ENCODE measurements at places on chromosomes 7 and 10.

GRCh38 chr10:77387247-77387646 is 250.4 kb downstream of the KCNMA1 start:
- DNase-seq: no peak

- DNase-seq: no peak
These were observed 8.7 kb upstream of the PLXNA4 start for GRCh38 chr7:132584796-132585494.

DNA sequence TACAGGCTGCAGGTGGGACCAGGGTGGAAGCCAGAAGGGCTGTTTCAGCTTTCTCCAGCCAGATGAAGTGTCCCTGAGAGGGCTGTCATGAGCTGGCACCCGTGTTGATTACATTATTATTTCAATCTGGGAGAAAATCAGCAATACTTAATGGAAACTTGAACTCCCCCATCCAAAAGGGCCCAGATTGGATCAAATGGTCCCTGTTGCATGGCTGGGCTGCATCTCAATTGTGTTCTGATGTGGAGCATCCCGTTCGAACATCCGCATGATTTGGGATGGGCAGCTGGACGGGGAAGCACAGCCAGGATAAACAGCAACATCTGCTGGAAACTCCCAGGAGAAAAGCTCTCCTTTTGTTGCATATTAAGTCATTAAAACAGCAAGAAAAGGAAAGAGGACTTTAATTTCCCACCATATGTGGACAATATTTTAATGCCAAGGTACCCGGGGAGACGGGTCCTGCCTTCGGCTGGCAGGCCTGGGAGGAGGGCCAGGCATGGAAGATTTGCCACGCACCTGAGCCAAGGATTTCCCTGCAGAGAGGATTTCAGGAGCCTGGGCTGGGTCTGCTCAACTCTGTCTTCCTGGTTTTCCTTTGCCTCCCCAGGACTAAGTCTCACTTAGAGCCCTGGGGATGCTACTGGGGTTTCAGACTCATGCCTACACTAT is 52.4 kb downstream of the NPTX2 start:
- DNase-seq: no peak

DNA sequence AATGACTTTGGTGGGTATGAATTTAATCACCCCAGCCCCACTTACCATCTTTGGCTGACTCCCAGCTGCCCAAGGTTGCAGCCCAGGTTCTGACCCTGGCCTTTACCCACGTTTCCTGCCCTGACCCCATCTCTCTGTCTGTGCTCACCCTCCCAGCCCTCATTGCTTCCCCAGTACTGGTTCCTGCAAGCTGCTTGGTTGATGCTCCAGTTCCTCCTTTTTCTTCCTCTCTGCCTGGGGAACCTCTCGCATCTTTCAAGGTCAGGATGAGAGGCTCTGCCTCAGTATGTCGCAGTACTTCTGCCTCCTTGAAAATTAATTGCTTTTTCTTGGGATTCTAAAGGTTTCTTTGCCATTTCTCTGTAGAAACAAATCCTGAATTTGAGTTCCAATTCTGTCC is 263.8 kb upstream of the ZNF32 start:
- no peak for DNase-seq

DNA sequence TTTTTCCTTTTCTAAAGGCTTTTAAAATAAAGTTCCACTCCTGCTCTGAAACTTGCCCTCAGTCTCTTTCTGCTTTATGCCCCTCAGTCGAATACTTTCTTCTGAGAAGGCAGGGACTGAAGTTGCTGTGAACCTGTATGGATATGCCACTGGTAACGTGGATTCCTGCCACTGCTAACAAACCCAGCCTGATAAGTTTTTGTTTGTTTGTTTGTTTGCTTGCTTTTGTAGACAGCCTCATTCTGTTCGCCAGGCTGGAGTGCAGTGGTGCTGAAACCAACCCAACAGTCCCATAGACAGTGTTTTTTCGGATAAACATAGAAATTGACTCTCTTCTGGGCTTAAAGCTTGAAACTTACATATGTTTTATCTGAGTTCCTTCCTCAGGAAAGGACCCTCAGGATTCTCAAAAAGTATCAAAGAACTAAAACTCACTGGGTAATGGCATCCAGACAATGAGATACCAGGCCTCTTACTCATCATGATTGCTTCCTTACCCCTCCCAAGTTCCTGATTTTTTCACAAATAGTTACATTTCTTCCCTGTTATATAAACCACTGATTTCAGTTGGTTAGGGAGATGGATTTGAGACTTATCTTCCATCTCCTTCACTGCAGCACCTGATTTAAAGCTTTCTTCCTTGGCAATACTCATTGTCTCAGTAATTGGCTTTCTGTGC is 273.6 kb downstream of the SDHAF3 start:
- DNase-seq: no peak

GRCh38 chr7:102236592-102237287 is 49.9 kb upstream of the SH2B2 start:
- no peak for DNase-seq

GRCh38 chr7:106629516-106629915 is 31.4 kb downstream of the CCDC71L start:
- no peak for DNase-seq

DNA sequence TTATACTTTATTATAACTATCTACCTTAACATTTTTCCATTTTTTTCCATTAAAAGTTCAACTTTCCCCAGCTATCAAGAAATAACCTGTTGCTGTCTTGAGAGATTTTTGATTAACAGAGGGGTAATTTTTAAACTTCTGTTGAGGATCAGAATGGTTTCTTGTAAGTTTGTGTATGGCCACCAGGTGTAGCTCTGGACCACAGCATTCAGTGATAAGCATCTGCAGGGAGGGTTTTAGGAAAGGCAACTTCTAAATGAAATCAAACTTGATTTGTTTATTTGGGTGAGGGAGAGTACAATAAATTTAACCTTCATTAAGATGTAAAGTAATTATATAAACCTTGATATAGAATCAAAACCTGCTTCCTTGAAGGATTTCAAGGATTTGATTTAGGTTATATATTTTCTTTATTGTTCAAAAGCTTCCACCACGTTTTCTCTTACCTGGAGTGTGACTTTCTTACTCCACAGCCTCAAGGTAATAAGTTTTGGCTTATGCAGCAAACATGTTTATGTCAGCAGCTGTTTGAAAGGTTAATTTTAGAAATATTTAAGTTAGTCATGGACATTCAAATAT is 153.3 kb downstream of the STK31 start:
- DNase-seq: no peak

GRCh38 chr7:83786858-83787257 is 137.9 kb upstream of the SEMA3E start:
- no peak for DNase-seq

- no peak for DNase-seq
These were observed 6.4 kb downstream of the ZSCAN25 start for GRCh38 chr7:99623091-99623693.

GRCh38 chr7:137862964-137863363 is 16.2 kb upstream of the DGKI start:
- no peak for DNase-seq
